ENCODE measurements at places on chromosomes 7 and 10. TPM values are rescaled to one million over a fixed set of nuclear protein-coding genes. Genes with fewer than 3 reads are reported as not detected.

ACSL5 gene
- total RNA-seq: 56.6 TPM

SPDYE9 gene
- not detected for total RNA-seq

GRCh38 chr10:61623161-61623560, 39.6 kb upstream of the CABCOCO1 start:
- no peak for ATAC-seq

DNA sequence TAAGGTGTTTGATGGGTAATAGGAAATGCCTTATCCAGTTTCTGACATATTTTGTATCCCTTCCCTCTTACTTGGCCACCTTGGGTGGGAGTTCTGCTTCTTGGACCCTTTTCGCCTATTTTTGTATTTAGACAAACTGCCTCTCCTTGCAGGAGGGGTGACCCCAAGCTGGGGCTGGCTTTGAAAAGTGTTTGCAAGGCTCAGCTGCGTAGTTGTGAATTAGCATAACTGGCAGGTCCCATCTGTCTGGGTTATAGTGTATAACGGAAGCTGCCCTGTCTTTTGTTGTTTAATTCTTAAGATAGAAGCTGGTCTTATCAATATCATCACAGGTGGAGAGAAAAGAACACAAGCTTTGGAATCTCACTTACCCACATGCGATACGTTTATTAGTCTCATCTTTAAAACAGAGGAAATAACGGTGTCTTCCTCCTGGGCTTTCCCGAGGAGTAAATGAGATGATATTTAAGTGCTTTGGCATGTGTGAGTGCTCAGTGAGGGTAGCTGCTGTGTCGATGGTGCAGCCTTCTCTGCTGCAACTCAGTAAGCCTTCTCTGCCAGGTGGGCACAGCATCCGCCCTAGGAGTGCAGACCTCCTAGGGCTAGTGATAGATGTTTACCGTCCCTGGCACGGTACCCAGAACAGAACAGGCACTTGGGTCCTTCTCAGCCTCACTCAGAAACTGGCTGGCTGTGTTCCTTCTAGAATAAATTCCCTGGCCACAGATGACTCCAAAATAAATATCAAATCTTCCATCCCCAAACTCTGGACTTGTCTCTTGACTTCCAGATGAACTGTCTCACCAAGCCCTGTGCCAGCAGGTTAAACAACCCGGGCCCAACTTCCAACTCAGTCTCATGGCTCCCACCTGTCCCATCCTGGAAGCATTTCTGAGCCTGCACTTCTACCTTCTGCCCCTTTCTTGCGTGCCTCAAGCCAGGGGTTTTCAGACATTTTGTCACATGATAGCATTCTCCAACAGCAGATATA, 227.3 kb downstream of the GFRA1 start:
- no peak for ATAC-seq

Data from activated T-helper 17 cell treated with anti-CD3 and anti-CD28 coated beads, Interleukin-2, amount 50 U/mL, for 72 hours (primary cell).